ENCODE measurements at places on chromosomes 3 and 15.

- no peak for DNase-seq
These were observed 783 bp upstream of the ISG20 start for GRCh38 chr15:88637841-88638625.

DNA sequence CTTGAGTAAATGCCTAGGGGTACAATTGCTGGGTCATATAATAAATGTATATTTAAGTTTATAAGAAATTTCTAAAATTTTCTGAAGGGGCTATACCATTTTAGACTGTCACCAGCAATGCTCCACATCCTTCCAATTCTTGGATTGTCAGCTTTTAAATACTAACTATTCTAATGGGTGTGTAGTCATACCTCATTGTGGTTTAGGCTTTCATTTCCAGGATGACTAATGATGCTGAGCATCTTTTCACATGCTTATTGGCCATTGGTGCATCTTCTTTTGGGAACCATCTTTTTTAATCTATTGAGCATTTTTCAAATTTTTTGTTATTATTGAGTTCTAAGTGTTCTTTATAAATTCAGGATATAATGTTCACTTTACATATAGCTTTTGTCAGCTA, 52.5 kb upstream of the CORO2B start:
- no peak for DNase-seq

- DNase-seq = no peak
These were observed 962 bp downstream of the ATP13A5 start for GRCh38 chr3:193377591-193377990.

- DNase-seq = no peak
These were observed 10.3 kb upstream of the ARID3B start for GRCh38 chr15:74530771-74531143.

- peak; percentile 30 for DNase-seq
These were observed 137.7 kb downstream of the IGF1R start for GRCh38 chr15:98785807-98786621.

GRCh38 chr3:105923140-105923539, 54.3 kb upstream of the CBLB start:
- DNase-seq = no peak

- DNase-seq = no peak
These were observed 20.9 kb downstream of the KBTBD8 start for GRCh38 chr3:67018789-67019526.

- DNase-seq = no peak
These were observed 665.4 kb downstream of the NLGN1 start for GRCh38 chr3:174062923-174063322.

- no peak for DNase-seq
These were observed 374.1 kb downstream of the FHIT start for GRCh38 chr3:60877188-60877587.

Measured in stimulated activated CD4-positive, alpha-beta T cell treated with anti-CD3 and anti-CD28 coated beads, Interleukin-1b, Interleukin-23, amount 100 ng/mL, for 48 hours (primary cell).